ENCODE measurements at places on chromosomes 13 and 19.

- DNase-seq = no peak
Measured at GRCh38 chr13:110393761-110394160, 86.7 kb downstream of the COL4A2 start.

GRCh38 chr19:13784731-13785452, 10.4 kb upstream of the ZSWIM4 start:
- peak; percentile 58 for DNase-seq

DNA sequence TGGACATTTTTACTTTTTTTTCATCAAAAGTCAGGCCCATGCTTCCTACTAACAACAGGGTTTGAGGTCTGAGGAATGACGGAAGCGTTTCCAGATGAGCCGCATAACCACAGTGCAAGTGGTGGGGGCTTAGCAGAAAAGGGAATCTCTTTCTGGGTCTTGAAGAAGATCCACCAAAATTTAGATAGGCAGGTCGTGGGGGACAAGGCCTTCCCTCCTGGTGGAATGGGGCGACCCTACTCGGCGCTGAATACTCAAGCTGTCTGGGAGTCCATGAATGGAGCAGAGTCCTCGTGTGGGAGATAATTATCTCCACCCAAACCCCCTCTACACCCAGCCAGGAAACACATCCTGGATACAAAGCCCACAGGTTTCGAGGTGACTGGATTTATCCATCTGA, 36.9 kb downstream of the CARS2 start:
- DNase-seq = no peak

- DNase-seq = no peak
Measured at GRCh38 chr13:96218475-96218874, 128.6 kb downstream of the HS6ST3 start.

DNA sequence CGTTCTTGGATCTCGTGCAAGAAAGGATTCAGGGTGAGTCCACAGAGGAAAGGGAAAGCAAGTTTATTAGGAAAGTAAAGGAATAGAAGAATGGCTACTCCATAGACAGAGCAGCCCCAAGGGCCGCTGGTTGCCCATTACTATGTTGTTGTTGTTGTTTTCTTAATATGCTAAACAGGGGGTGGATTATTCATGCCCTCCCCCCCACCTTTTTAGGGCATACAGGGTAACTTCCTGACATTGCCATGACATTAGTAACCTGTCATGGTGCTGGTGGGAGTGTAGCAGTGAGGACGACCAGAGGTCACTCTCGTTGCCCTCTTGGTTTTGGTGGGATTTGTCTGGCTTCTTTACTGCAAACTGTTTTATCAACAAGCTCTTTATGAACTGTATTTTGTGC, 29.1 kb upstream of the PCDH9 start:
- no peak for DNase-seq

DNA sequence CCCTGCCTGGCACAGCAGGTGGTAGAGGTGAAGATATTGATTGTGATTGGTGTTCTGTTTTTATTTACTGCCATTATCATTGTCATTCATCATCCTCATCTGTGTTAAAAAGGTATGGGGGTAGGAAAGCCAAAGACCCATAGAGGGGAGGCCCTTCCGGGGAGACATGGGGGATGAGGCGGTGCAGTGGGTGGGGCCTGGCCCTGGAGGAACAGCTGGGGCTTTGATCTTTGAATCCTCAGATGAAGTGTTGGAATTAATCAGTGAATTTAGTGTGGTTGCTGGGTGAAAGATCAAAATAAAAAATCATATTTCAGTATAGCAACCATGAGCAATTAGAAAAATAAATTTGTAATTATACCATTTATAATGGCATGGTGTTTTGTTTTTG, 7.4 kb downstream of the PTH2 start:
- no peak for DNase-seq

- DNase-seq = no peak
Measured at GRCh38 chr19:34310494-34310981, 54.5 kb upstream of the GPI start.

DNA sequence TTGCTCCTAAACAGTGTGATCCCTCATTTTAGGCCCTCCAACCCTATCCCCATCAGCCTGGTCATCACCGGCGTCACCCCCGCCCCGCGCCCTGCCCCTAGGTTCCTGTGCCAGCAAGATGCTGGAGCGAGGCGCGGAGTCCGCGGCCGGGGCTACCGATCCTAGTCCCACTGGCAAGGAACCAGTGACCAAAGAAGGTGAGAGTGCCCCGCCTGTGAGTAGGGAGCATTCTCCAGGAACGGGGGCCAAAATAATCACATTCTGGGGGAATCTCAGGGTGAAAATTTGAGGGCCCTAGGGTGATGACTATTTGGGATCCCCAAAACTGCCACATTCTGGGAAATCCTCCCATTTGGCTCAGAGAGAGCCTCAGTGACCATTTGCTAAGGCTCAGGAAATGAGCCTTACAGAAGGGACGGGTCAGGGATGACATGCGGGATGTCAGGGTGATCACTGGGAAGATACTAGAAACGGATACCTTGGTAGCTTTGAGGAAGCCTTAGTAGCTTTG, 1.4 kb downstream of the ZNF575 start:
- no peak for DNase-seq

GRCh38 chr19:58558623-58559274, 338 bp upstream of the UBE2M start:
- DNase-seq = no peak

- DNase-seq = no peak
Measured at GRCh38 chr13:51534041-51534817, 50.0 kb upstream of the WDFY2 start.

DNA sequence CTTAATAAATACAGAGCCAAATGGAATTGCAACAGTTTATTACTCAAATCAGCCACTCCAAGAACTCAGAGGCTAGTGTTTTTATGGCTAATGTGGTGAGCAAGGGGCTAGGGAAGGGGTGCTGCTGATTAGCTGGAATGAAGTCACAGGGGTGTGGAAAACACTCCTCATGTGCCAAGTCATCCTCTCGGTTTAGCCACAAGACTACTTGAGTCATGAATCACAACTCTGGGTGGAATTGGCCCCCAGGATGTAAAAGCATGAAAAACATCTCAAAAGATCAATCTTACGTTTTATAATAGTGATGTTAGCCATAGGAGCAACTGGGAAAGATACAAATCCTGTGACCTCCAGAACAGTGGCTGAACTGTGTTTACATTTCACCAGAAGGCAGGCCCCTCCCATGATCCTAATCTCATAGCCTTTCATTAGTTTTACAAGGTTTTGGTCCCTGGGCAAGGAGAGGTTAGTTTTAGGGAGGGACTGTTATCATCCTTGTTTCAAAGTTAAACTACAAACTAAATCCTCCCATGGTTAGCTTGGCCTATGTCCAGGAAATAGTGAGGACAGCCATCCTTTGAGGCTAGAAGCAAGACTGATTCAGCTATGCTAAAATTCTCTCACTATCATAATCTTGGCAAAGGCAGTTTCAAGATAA, 2020.1 kb upstream of the PCDH20 start:
- DNase-seq = no peak

GRCh38 chr13:51576754-51577153, 7.5 kb upstream of the WDFY2 start:
- no peak for DNase-seq

DNA sequence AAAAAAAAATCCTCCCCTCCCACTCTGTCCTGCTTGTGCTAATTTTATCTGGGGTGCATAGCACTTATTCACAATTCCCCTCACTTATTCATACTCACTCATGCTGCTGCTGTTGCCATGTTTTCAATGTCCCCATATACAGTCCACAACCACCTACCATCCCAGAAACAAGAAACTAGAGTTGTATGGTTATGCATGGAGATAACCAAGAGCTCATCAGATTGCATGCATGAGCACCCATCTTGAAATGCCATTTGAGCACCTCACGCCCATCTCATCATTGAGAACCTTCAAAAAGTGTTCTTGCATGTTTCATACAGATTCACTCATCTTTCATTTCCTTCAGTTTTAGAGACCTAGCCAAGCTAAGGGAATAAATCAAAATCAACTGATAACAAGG, 15.1 kb upstream of the N4BP2L2 start:
- no peak for DNase-seq

DNA sequence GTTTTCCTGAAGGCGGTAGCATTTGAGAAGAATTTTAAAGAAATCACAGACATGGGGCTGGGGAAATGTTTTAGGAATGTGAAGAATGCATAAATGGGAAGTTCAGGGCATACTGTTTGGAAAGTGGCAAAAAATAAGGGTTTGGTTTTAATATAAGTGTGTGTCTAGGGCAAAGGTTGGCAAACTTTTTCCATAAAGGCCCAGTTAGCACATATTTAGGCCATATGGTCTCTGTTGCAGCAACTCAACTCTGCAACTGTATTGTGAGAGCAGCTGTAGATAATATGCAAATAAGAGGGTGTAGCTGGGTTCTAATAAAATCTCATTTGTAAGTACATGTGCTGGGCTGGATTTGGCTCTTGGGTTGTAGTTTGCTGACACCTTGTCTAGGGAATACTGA, 521.9 kb downstream of the DIAPH3 start:
- no peak for DNase-seq

DNA sequence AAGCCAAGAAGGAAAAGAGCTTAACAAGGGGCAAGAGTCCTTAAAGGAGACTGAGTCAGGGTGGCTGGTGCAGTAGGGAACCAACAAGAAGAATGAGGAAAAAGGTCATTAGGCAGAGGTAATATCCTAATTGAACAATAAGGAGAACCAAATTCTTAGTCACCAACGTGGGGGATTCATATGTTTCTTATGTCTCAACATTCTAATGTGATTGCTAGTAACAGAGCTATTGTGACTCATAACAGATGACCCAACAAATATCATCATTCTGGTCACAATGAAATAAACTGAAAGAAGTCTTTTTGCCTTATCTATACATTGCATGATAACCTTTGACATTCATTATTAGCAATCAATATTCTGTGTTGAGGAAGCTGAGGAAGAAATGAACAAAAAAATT, 101.6 kb downstream of the RAP2A start:
- DNase-seq = no peak

- no peak for DNase-seq
Measured at GRCh38 chr19:39430675-39431593, 4.8 kb downstream of the RPS16 start.

GRCh38 chr13:88544836-88545235, 873.7 kb downstream of the SLITRK5 start:
- DNase-seq = no peak

DNA sequence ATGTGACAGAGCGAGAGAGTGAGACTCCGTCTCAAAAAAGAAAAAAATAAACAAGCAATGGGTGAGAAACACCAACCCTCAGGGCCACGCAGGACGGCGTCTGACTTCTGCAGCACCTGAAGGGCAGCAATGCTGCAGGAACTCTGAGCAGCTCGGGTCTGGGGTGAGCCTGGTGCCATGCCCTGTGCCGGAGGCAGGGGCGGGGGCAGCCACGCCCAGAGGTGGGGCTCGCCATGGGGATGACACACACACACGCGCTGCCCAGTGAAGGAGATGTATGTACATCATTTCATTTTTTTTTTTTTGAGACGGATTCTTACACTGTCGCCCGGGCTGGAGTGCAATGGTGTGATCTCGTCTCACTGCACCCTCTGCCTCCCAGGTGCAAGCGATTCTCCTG, 24.3 kb downstream of the GPX4 start:
- no peak for DNase-seq

GRCh38 chr19:17229890-17230289, 3.9 kb downstream of the OCEL1 start:
- no peak for DNase-seq

- DNase-seq = no peak
Measured at GRCh38 chr13:97120976-97121375, 101.2 kb upstream of the MBNL2 start.

DNA sequence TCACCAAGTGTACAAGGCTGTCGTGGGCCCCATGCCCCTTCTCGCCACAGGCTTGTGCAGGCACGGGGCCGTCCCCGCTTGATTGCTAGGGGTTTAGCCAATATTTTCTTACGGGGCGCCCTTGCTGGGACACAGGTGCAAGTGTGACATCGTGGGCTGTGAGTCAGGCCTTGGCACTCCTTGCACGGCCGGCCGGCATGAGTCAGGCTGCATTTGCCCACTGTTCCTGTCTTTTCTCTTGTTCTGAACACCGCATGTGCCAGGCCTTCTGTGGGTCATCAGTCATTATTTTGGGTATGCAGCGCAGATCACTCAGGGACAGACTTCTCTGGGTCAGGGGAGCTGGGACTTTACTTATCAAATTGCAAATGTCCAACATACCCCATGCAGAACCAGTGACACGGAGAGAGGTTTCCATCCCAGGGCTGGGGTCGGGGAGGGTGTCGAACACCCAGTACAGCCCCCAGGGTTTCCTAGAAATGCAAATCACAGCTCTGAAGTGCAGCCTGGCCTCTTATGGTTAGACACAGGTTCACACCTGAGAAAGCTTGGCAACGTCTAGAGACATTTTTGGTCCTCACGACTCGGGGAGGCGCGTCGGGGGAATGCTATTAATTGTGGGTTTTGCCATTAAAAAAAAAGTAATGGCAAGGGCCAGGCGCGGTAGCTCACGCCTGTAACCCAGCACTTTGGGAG, 22.5 kb upstream of the KLF2 start:
- DNase-seq = no peak

DNA sequence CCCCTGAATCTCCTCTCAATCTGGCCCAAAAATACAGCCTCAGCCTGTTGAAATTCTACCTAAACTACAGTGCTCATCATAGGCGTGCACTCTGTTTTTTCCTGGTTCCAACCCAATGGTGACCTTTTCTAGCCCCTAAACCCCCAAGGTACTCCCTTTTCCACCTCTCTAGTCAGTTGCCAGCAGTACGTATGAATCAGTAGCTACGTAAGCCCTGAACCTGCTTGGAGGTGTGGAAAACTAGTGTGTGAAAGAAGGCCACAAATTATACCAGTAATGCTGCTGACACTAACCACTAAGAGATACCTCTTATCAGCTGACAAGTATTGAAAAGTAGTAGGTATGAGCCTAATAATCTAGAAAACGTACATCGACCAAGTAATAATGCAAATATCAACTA, 60.9 kb downstream of the FOXO1 start:
- DNase-seq = no peak

DNA sequence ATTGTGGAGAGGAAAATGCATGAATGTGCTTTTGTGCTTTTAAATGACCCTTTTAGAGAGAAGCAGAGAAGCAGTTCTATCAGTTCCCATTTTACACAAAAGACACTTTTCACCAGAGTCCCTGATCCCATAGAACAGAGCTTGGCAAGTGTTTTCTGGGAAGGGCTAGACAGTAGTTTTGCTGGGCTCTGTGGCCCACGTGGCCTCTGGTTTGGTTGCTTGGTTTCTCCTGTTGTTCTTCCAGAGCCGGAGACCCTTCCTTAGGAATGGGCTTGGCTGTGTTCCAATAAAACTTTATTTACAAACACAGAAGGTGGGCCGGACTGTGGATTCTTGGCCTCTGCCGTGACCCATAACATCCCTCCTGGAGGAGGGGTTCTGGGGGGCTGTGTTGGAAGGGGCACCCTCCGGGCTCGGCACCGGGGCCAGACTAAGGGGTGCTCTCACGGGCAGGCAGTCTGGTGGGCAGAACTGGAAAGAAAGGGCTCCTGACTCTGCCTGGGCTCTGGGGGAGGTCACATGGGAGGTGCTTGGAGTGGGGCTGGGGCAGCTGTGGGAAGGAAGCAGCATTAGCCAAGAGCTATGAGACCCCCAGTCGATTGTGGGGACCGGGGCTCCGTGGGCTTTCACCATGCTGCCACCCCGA, 3.2 kb downstream of the SPPL2B start:
- no peak for DNase-seq

GRCh38 chr13:32121316-32121715, 89.7 kb downstream of the FRY start:
- DNase-seq = no peak

- DNase-seq = no peak
Measured at GRCh38 chr19:45973553-45974338, at the start of gene NOVA2. Gene NOVA2 (minus strand): TSS chr19:45973865. CDS start chr19:45973351, 514 bp downstream.

- DNase-seq = no peak
Measured at GRCh38 chr13:42218576-42218975, 53.4 kb upstream of the AKAP11 start.

- no peak for DNase-seq
Measured at GRCh38 chr13:85148009-85148408, 651.2 kb downstream of the SLITRK6 start.
